Activated gamma-delta T cell treated with Interleukin-2 at 50 U/mL for 16 hours (primary cell): ENCODE measurements at places on chromosomes 6 and 20.

DNA sequence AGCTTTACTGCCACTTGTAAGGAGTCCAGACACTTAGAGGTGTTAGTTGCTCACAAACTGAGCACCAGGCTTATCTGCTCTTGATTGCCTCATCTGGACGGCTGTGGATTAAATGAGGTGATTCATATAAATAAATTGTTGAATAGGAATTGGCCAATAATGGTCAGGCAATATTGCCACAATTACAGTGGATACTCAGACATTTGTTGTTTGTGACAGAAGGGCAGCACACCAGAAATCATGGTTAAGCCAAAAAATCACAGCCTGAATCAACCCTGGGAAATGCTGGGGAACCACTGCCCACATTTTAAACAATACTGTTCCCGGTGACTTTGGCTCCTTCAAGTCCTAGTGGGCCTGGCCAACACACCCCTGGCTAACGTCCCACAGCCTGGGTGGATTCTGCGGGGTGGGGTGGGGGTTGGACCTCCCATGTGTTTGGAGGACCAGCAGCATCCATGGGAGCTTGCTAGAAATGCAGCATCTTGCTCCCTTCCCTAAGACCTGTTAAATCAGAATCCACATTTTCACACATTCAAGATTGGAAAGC, 29.5 kb upstream of the SPDEF start:
- DNase-seq = no peak

GRCh38 chr6:158843751-158844683, 24.8 kb upstream of the EZR start:
- no peak for DNase-seq

GRCh38 chr20:14543040-14543439, 205.6 kb upstream of the FLRT3 start:
- DNase-seq = no peak

DNA sequence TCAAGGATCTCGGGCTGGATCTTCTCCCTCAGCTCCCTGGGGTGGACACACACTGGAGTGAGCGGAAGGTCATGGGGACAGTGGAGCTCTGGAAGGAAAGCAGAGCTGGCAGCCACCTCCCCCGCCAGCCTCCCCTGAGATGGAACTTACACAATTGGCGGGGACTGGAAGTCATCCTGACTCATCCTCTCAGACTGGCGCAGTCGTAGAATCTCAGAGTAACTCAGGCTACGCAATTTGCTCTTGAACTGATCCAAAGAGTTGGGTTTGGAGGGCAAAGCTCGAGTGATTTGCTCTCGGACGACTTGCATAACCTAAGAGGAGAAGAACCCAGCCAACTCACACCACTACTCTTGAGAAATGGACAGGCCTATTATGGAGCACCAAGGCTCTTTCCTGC, 34.8 kb downstream of the ELMO2 start:
- DNase-seq = no peak

GRCh38 chr6:106055489-106055888, 30.6 kb upstream of the PRDM1 start:
- no peak for DNase-seq

DNA sequence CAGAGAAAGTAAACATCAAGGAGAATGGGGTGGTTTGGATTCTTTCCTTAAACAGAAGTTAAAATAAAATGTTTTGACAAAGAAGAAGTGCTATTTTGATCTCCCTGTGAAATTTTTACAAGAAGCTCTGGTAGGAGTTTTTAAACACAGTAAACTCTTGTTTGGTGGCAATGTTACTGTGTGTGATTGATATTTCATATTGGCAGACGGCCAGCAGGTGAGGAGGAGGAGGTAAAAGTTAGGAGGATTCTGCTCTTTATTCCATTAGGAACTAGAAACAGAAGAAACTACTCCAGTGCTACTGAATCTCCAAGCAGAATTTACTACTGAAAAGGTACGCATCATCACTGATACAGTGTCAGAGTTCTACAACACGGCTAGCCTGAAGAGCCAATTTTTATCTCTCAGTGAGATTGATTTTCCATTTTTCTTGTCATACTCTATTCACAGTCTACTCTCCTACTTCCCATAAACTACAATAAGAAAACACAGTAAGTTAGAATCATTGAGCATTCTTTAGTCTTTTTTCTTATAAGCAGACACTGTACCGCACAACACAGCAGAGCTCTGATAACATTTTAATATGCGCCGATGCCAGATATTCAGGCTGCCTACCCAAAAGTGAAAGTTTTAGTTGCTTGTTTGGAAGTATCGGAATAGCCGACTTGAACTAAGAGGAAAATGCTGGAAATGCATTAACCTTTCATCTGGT, 21.2 kb upstream of the AFDN start:
- DNase-seq = no peak

DNA sequence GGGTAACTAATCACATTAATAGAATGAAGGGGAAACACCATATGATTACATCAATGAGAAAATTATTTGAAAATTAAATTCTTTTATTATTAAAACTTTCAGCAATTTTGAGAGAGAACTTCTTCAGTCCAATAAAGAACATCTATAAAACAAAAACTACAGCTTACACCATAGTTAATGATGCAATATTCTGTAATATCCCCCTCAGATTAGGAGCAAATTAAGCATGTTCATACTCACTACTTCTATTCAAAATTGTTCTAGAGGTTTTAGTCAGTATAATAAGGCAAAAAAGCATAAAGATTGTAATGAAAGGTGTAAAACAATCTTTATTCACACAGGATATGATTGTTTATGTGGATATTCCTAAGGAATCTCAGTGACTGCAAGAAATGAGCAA, 465.4 kb downstream of the CD109 start:
- DNase-seq = no peak
